ENCODE measurements at places on chromosomes 1 and 21.

DNA sequence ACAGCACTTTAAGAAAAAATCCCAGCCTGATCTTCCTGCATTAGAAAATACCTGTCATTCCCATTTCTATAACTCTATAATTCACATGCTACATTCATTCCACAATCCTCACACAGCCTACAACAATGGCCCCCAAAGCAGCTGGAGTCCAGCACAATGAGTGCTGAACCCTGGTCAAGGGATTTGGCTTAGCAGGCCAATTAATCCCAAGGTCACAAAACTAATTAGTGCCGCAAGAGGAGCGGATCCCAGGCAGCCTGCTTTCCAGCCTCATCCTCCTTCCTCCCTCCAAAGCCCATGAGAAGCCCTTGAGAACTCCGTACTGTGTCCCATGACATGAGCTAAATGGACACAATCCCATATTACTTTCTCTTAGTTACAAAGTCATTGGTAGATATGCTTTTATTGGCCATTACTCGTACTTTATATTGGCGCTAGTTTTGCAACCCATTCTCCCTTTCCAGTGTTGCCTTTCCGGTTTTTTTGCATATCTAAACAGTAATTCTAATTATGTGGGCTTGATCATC lies 94.8 kb downstream of the DAB1 start:
- no peak for DNase-seq

GRCh38 chr1:38117444-38117887 lies 70.9 kb upstream of the POU3F1 start:
- no peak for DNase-seq

- DNase-seq: no peak
Observed at GRCh38 chr1:200666309-200666708, 3.4 kb downstream of the DDX59 start.

DNA sequence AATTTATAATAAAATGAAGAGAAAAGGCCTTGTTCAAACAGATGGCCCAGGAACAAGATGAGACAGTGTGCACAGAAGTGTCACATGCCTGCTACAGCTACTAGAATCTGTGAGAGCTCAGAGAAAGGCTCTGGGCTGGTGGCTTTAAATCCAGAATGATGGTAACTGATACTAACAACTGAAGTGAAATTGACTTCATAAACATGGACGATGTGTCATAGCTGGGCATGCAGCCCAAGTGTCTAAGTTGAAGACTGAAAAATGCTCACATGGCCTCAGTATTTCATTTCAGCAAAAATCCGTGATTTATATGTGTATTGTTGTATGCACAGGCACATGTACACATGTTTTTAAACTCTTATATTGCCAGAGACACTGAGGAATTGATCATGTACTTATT lies 208.3 kb upstream of the RUNX1 start:
- DNase-seq: peak; percentile 37

GRCh38 chr1:226697151-226697928 lies 41.7 kb downstream of the ITPKB start:
- no peak for DNase-seq

GRCh38 chr1:111719674-111720132 lies 19.5 kb downstream of the INKA2 start:
- DNase-seq: no peak

DNA sequence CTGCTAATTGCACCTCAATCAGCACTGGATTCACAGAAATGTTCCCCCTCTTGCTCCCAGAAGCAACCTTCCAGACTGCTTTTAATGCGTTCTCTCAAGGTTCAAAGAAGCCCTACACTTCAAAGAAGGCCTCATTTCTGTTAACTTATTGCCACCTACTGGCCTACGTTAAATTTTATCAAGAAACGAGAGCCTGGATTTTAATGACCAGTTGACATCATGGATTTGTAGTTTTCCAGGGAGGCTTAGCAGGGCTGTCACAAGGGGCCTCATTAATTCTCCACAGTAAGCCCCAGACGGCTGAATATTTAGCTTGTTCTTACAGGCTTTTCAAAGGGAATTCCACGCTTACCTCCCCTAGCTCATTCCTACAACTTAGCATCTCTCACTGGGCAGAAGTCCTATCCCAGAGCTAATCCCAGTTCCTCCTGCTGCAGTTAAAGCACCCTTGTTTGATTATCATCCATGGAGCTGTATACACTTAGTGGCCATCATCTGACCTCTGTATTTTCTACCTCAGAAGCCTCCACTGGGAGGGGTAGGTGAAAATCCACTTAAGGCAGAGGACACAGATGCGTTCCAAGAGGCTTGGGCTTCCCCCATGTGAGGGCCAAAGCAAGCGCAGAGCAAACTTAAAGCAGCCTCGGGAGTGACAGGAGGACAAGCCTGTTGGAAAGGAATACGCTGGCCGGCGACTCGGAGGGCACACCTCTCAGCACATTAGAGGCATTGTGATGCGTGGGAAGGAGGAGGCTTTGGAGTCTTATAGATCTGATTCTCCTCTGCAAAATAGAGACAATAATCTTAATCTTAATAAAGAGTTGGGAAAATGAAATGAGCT lies 32.2 kb upstream of the CYP4X1 start:
- DNase-seq: no peak

- no peak for DNase-seq
Observed at GRCh38 chr1:234643111-234643849, 33.3 kb upstream of the IRF2BP2 start.

- no peak for DNase-seq
Observed at GRCh38 chr1:25442178-25442577, 11.5 kb downstream of the MACO1 start.

GRCh38 chr1:85058311-85058710 lies 10.0 kb upstream of the MCOLN3 start:
- DNase-seq: no peak

DNA sequence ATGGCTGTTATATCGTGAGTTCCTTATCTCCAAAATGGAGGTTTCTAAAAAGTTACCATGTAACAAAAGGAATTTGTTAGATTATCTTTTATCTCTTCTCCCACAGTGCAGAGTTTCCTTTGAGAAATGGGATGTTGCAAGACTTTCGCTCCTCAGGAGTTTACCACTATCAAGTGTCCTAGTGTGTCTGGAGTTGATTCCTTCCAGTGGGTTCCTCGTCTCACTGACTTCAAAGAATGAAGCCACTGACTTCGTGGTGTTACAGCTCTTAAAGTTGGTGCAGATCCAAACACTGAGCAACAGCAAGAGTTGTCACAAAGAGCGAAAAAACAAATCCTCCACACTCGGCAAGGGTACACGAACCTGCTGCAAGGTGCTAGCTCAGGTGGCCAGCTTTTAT lies 37.0 kb downstream of the SPAG17 start:
- DNase-seq: no peak

GRCh38 chr1:21277180-21277579 lies 13.1 kb downstream of the ECE1 start:
- no peak for DNase-seq

GRCh38 chr1:41390166-41390565 lies 28.9 kb downstream of the FOXO6 start:
- DNase-seq: no peak

- DNase-seq: no peak
Observed at GRCh38 chr21:37341254-37341960, 25.2 kb upstream of the DYRK1A start.

DNA sequence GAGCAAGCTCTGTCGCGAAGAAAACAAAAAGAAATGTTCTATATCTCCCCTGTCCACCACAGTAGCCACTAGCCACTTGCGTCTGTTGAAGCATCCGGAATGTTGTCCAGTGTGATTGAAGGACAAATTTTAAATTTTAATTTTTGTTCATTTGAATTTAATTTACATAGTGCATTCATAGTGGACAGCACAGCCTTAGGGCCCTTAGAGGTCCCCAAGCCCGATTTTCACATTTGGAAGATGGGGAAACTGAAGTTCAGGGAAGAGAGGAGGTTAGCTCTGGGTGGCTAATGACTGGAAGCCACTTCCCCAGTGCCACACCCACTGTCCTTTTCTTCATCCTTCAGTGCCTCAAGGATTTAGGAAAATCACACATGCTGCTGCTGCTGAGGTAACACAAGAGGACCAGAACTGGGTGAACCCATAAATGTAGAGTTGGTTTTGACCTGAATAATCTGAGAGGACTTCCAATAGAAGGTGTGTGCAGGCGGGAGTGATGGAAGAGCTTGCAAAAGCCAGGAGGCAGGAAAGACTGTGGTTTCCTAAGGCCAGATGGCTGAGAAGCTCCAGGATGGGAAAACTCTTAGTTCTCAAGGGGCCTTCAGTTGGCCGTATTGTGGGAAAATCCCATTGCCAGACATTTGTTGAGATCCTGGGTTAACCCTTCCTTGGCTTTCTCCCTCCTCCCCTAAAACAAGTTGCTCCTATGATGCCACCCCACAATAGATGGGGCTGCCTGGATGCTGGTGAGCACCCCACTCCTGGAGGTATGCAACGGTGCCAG lies 49.5 kb downstream of the TRIM11 start:
- DNase-seq: no peak

DNA sequence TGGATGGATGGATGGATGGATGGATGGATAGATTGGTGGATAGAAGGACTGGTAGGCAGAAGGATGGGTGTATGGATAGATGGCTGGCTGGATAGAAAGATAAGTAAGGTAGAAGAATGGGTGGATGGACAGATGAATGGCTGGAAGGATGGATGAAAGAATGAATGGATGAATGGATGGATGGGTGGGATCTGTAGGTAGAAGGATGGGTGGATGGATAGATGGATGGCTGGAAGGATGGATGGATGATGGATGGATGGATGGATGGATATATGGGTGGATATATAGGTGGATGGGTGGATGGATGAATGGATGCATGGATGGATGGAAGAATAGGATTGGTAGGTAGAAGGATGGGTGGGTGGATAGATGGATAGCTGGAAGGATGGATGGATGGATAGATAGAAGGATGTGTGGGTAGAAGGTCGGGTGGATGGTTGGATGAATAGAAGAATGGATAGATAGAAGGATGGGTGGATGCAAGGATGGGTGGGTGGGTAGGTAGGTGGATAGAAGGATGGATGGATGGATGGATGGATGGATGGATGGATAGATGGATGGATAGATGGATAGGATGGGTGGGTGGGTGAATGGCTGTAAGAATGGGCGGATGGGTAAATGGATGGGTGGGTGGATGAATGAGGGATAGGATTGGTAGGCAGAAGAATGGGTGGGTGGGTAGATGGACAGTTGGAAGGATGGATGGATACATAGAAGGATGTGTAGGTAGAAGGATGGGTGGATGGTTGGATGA lies 7.5 kb downstream of the MASP2 start:
- DNase-seq: no peak

GRCh38 chr1:234963180-234963903 lies 165.3 kb downstream of the TOMM20 start:
- peak; percentile 82 for DNase-seq
